ENCODE measurements at places on chromosomes 11 and 22.

- no peak for DNase-seq
Observed at GRCh38 chr11:82732734-82733443, 775 bp downstream of the FAM181B start.

GRCh38 chr11:12853652-12854296 lies 155.3 kb upstream of the RASSF10 start:
- no peak for DNase-seq

DNA sequence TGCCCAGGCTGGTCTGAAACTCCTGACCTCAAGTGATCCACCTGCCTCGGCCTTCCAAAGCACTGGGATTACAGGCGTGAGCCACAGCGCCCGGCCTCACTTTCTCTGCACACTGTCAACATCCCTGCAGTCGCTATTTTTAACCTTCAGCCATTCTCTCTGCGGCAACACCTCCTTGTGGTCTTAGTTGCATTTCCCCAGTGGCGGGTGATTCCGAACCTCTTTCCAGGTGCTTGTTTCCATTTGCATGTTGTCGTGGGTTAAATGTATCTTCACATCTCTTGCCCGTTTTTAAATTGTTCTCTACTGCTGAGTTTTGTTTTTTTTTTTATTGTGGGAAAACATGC lies 2.2 kb upstream of the SCT start:
- DNase-seq, result no peak

DNA sequence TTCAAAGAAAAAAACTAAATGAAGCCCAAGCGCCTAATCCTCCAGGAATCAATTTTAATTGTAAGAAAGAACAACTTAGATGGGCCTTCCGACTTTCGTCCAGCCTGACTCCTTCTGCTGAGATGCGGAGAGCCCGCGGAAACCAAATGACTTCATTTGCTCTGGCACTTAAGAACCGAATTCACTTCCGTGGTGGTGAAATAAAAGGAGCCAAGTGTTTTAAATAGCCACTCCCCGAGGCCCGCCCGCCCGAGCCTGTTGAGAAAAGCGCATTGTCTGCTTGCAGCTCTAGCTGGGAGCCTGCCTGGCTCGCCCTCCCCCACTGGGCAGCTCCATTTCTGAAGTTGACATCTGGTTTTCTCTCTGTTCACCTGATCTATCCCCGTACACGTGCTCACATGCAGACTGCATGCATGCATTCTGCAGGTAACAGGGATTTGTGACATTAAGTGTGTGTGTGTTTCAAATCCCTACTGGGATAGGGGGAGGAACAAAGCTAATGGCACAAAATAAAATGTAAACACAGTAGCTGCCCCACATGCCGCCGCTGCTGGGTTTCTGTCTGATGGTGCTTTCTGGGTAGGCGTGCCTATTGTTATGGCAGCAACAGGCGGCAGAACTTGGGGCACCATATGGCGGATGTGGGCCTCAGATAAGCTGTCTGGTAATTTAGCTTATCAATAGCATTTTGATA lies 6.2 kb downstream of the TEAD1 start:
- DNase-seq, result no peak

GRCh38 chr11:14342906-14343305 lies 16.1 kb downstream of the RRAS2 start:
- DNase-seq, result no peak

- DNase-seq, result no peak
Observed at GRCh38 chr11:45158210-45158731, 11.8 kb downstream of the PRDM11 start.

All from stimulated activated CD8-positive, alpha-beta memory T cell treated with anti-CD3 and anti-CD28 coated beads, Interleukin-4, amount 100 ng/mL, for 4 hours (primary cell).